T-helper 17 cell (primary cell): ENCODE measurements at places on chromosomes 1 and 21.
A peak's percentile ranks its signal among the peaks of the same experiment; 100 is the strongest.

- DNase-seq, result no peak
These were observed 107.3 kb downstream of the NTMT2 start for GRCh38 chr1:170252851-170253579.

GRCh38 chr1:16387201-16388188, 20.5 kb downstream of the SZRD1 start:
- DNase-seq, result no peak

- no peak for DNase-seq
These were observed 102.6 kb upstream of the PPM1J start for GRCh38 chr1:112817555-112818373.

GRCh38 chr1:198333744-198334143, 176.9 kb downstream of the NEK7 start:
- DNase-seq, result no peak

GRCh38 chr21:42750737-42751530, 97.5 kb downstream of the PDE9A start:
- no peak for DNase-seq

GRCh38 chr1:211033921-211034525, 99.9 kb downstream of the KCNH1 start:
- no peak for DNase-seq

DNA sequence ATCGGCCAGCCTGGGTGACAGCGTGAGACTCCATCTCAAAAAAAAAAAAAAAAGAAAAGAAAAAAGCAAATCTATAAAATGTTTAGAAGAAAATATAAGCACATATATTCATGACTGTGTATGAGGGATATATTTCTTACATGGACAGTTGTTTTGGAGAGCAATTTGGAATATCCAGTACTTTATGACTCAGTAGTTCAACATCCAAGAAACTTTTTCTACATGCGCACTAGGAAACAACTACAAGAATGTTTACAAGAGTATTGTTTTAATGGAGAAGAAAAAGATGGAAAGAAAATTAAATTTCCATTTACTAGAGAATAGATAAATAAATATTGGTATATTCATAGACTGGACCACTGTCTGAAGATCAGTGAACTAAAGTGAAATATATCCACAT, 77.5 kb downstream of the MAST2 start:
- DNase-seq, result no peak

DNA sequence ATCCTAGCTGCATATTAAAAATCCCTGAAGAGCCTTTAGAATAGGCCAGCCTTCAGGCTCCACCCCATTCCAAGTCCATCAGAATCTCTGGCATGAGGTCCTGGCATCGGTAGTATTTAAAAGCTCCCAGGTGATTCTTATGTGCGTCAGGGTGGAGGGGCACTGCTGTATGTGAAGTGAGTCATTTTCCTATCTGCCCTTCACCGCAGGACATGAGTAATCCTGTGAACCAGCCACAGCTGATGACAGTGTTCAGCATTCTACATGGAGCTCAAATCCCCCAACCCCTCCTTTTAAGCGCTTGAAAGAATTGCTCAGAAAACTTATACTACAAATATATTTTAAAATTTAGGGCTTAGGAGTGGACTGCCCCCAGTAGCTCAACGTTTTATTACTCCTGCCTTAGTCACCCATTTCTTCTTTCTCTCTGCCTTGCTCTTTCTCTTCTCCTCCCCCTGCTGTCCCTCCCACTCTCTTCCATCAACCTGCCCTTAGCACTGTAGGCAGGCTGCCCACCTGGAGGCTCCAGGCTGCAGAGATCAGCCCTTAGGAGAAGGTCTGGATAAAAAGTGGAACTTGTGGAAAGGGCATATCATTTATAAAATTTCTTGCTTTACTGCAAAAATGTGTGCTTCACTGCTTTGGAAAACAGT, 73.8 kb upstream of the ZNF281 start:
- peak; percentile 12 for DNase-seq
